Fibroblast of mammary gland (primary cell): ENCODE measurements at places on chromosomes 7 and 10.

- DNase-seq: no peak
These were observed 18.5 kb upstream of the CHCHD1 start for GRCh38 chr10:73763343-73763742.

- DNase-seq: no peak
These were observed 26.2 kb upstream of the CDCA7L start for GRCh38 chr7:21971780-21972396.

- no peak for DNase-seq
These were observed 140.9 kb downstream of the HGF start for GRCh38 chr7:81628951-81629350.

DNA sequence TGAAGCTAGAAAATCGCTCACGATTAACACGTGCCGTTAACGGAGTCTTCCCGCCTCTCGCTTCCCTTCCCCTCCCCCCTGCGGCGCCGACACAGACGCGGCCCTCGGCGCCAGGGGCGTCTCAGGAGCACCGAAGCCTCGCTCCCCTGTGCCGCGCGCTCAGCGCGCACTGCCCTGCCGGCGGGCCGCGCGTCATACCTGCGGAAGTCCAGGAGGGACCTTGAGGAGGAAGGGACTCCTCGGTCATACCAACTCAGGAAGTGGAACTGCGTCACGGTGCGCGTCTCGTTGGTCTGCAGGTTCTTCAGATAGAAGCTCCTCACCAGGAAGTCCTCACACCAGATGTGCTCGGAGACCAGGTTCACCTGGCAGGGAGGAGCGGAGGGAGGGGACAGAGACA lies 239.6 kb downstream of the DNAJB6 start:
- DNase-seq: no peak

- no peak for DNase-seq
These were observed 35.2 kb downstream of the ZNF783 start for GRCh38 chr7:149297034-149297755.

- peak; percentile 21 for DNase-seq
These were observed 127.0 kb upstream of the JCAD start for GRCh38 chr10:30186371-30186875.

- peak; percentile 67 for DNase-seq
These were observed 1138.6 kb upstream of the SORCS1 start for GRCh38 chr10:108303149-108303548.

- DNase-seq: no peak
These were observed 139.6 kb upstream of the GDF10 start for GRCh38 chr10:47160261-47160908.

DNA sequence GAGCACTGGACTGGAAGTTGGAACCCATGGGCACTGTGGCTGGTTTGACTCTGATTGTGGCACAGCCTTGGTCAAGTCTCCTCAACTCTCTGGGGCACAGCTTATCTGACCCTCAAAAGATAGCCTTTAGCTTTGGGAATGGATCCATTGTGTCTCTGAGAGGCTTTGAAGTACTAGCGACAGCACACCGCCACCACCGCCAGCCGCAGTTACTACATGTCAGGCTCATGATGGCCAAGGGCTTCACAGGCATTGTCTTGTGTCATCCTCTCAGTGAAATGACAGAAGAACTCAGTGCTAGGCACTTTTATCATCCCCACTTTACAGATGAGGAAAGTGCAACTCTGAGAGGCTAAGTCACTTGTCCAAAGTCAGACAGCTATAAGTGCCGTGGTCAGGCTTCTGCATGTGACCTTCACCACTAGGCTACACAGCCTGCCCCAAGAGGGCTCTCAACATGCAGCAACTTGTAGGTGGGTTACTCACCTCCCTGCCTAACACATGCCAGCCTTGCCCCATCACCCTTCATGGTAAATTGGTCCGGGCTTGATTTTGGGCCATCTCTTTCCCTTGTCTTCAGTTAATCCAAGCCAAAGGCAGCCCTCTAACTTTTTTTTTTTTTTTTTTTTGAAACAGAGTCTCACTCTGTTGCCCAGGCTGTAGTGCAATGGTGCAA lies 44.1 kb downstream of the C10orf105 start:
- no peak for DNase-seq

GRCh38 chr7:80145780-80146422 lies 11.3 kb downstream of the GNAI1 start:
- DNase-seq: peak; percentile 70

- peak; percentile 31 for DNase-seq
These were observed 50.0 kb downstream of the TRUB1 start for GRCh38 chr10:114987995-114988394.

DNA sequence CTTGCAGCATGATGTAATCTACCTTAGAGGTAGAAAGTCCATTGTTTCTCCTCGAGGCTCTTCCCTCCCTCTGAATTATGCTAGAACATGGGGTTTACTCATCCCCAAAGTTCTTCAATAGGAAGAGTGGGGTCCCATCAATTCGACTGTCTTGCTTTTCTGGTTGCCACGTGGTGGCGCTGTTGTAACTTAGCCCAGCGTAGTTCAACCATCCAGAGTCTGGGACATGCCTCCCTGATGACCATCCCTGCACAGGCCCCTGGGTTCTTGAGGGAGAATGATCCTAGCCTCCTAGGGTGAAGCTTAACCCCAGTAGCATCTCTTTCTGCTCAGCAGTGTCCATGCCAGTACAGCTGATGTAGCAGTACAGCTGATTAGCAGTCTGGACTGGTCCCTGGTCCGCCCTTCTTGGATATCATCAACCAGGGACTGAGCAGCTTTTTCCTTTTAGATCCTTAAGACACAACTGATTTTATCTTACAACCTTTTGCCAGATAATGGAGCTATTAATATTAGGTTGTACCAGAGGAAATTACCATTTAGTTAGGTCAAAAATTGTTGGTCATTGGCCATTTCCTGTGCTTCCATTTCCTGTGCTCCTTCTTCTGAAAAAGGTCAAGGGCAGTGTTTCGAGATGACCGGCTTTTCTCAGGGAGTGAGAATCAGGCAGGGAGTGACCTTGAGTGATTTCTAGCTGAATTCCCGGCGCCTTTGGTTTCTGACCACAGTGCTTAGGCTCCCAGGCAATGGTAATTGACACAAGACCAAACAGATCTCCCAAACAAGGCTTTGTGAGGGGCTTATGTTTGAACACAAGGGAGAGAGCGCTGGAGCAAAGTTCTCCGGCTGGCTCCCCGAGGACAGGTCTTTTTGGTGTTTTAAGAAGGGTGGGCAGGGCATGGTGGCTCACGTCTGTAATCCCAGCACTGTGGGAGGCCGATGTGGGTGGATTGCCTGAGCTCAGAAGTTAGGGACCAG lies 65.4 kb downstream of the TACC2 start:
- peak; percentile 82 for DNase-seq

GRCh38 chr7:20383351-20383750 lies 52.7 kb downstream of the ITGB8 start:
- DNase-seq: no peak
